ENCODE measurements at places on chromosomes 1 and 21.

DNA sequence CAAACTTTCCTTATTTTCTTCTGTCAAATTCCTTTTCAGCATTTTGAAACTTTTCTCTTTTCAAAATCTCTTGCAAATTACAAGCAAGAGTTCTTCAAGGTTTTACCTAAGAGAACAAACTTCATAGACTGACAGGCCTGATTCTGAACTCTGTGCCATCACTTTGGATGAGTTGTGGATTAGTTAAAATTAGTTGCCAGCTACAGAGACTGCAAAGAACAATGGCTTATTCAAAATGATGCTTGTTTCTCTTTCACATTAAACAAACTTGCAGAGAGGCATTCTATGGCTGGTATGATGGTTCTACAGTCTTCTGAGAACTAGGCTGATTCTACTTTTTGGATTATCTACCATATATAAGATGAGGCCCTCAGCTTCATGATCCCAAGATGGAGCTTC, 3.8 kb downstream of the LRRC8B start:
- DNase-seq = no peak

DNA sequence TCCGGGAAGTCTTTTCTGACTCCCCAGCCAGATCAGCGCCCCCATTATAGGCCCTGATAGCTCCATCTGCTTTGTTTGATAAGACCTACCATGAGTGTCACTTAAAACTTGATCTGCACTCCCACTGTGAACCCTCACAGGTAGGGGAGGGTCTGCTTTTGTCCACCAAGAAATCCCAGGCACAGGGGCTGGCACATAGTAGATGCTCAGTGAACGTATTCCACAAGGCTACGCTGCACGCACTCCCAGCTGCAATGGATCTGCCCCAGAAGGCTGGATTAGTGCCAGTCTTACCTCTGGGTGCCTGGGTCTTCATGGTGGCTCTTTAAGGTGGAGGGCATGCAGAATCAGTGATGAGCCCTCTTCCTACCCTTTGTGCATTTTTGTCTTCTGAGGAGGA, 447.1 kb downstream of the PTPRU start:
- no peak for DNase-seq

DNA sequence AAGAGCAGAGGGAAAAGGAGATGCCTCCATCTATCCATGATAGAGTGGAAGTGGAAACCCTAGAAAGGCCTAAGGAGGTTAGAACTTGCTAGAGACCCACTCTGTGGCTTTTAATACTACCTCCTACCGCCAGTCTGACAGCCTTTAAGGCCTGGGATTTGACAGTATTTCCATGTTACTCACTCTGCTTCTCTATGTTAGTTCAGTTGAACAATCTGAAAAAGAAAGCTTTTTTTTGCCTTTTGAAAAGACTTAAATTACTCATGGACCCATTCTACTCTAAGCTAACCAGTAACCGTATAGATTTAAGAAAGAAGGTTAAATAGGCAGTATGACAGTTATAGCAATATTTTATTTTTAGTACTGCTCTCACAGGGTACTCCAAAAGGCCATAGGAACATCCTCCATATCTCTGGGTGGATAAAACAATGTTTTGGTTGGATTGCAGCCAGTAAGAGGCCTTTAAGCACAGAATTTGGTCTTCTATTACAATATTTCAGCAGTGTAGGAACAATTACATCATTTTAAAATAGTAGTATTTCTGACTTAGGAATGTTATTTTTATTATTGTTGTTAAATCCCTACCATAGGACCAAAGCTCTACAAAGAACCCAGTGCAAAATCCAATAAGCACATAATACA, 15.9 kb upstream of the GPR25 start:
- no peak for DNase-seq

- no peak for DNase-seq
These were observed 135.1 kb downstream of the ADAMTS1 start for GRCh38 chr21:26710155-26710554.

All from NCI-H748 treated with DMSO at 0.1 percent for 48 hours (cell line).